ENCODE measurements at places on chromosomes 5 and 9.

DNA sequence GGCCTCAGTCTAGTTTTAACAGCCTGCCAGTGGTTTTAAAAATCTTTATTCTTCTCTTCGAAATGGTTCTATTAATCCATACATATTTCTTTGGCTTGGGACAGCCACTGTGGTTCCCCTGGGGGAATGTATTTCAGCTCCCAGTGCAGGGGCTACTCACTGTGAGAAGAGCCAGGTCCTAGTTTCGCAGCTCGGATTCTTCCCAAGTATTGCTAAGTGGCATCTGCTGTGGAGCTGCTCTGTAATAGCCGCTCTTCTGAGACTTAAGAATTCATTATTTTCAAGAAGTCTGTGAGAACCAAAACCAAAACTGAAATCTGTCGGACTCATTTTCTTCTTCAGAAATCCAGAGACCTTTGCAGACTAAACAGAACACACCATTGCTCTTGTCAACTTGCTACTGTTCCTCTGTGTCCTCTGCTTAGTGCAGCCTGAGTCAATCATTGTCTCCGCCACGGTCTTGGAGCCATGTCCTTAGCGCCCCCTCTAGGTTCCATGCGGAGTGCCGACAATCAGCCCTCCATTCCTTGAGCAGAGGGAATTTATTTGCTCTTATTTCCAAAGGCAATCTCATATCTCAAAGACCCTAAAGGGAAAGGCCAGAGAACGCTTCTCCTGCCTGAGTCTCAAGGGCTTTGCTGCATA lies 478.2 kb downstream of the SPATA31D1 start:
- DNase-seq: no peak

DNA sequence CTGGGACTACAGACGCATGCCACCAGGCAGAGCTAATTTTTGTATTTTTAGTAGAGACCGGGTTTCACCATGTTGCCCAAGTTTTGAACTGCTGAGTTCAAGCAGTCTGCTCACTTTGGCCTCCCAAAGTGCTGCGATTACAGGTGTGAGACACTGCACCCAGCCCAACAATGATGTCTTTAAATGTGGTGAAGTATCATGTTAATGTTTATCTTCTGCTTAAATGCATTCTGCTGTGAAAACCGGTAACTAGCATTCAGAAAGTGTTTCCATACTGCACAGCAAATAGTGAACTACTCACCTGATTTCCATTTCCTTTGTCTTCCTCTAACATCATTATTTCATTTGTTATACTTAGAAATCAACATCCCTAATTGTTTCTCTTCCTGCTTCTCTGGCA lies 264.0 kb upstream of the ITGA1 start:
- no peak for DNase-seq

DNA sequence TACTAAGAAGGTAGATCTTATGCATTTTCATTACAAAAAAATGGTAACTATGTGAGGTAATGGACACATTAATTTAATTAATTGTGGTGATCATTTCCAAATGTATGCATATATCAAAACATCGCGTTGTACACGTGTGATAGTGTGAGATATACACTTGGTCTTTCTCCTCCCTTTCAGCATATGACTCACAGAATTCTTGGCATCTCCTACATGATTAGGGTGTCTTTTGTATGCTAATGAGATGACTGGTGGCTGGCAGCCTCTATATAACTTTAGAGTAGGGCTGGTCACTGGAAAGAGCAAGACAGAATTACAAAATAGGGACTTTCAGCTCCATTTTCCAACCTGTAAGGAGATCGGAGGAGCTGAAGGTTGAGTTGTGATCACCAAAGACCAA lies 1167.6 kb downstream of the CDH12 start:
- DNase-seq: no peak

- DNase-seq: no peak
These were observed 291.4 kb upstream of the ISL1 start for GRCh38 chr5:51091816-51092215.

DNA sequence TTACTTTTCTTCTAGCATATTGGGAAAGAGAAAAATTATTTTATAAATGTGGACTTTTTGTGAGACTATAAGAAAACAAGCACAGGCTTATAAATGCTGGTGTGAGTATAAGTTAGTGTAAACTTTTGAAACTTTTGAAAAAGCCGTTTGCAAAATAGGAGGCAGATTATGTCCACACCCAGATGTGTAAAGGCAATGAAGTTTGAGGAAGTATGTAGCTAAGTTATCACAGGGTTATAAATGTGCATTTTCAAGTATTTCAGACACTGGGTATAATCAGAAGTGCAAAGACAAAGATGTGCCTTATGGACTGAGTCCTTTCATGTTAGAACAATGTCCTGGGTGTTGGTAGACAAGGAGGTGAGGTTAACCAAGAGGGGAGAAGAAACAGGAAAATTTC lies 85.5 kb downstream of the ANXA1 start:
- DNase-seq: no peak

- no peak for DNase-seq
These were observed 50.8 kb downstream of the GABBR2 start for GRCh38 chr9:98657897-98658296.

GRCh38 chr5:32539981-32540845 lies 45.1 kb upstream of the SUB1 start:
- no peak for DNase-seq

- no peak for DNase-seq
These were observed 163.9 kb upstream of the SH3GL2 start for GRCh38 chr9:17414986-17415385.

- no peak for DNase-seq
These were observed 388.8 kb downstream of the CDK5RAP2 start for GRCh38 chr9:120191141-120191540.

DNA sequence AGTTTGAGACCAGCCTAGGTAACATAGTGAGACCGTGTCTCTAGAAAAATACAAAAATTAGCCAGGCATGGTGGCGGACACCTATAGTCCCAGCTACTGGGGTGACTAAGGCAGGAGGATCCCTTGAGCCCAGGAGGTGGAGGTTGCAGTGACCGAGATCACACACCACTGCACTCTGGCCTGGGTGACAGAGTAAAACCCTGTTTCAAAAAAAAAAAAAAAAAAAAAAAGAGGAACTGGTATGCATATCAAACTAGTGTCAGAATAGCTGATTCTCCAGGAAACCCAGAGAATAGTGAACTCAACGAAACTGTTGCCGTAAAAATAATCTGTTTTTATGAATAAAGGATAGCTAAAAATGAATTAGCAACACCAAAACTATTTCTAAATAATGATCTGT lies 126.6 kb upstream of the BASP1 start:
- no peak for DNase-seq

- no peak for DNase-seq
These were observed 30.6 kb upstream of the SMU1 start for GRCh38 chr9:33106827-33107621.

DNA sequence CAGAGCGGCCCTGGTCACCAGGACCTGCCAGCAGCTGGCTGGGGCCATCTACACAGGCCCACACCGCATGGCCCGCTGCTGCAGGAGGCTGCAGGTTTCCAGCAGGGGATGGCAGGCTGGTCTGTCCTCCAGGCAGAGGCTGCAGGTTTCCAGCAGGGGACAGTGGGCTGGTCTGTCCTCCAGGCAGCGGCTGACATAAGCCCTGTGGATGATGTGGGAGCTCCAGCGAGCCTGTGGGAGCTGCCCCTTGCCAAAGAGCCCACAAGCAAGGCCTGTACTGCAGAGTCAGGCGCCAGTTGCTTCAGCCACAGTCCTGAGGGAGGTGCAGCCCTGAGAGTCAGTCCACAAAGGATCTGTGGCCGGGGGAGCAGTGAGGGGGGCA lies 18.5 kb downstream of the TPPP start:
- no peak for DNase-seq

GRCh38 chr5:58774937-58775336 lies 192.1 kb downstream of the RAB3C start:
- DNase-seq: no peak

DNA sequence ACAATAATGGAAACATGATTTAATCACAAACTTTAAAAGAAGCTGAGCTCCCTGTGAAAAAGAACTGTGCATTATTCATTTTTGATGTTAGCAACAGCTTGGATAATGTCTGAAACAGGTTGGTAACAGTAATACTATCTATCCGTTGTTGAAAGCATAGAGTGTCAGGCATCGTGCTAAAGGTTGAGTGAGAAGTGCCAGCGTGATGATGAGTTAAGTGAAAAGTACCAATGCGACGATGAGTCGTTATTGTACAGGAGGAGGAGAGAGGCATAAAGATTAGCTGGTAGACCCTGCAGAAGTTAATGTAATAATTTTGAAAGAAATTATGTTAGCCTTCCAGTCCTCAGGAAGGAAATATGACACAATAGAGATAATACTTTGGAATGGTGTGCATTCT lies 593.6 kb downstream of the MAT2B start:
- no peak for DNase-seq

GRCh38 chr5:112983363-112983762 lies 6.8 kb downstream of the DCP2 start:
- DNase-seq: no peak

DNA sequence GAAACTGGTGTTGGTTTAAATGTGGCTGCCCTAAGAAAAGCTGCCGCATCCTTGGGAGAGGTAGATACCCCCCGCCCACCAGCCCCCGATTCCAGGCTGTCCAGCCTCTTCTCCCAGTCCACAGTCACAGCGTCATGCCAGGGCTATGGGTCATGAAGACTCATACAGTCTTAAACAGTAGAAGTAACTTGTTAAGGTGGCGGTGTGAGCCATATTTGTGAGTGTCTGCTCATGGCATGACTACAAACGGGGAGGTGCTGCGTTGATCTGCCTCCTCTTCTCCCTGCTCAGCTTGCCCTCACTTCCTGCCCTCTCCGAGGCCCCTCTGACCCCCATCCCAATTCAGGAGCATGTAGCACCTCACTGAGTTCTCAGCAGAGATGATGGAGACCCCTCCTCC lies 20.8 kb downstream of the FGD3 start:
- no peak for DNase-seq

GRCh38 chr9:123689701-123690428 lies 240.1 kb downstream of the DENND1A start:
- no peak for DNase-seq

DNA sequence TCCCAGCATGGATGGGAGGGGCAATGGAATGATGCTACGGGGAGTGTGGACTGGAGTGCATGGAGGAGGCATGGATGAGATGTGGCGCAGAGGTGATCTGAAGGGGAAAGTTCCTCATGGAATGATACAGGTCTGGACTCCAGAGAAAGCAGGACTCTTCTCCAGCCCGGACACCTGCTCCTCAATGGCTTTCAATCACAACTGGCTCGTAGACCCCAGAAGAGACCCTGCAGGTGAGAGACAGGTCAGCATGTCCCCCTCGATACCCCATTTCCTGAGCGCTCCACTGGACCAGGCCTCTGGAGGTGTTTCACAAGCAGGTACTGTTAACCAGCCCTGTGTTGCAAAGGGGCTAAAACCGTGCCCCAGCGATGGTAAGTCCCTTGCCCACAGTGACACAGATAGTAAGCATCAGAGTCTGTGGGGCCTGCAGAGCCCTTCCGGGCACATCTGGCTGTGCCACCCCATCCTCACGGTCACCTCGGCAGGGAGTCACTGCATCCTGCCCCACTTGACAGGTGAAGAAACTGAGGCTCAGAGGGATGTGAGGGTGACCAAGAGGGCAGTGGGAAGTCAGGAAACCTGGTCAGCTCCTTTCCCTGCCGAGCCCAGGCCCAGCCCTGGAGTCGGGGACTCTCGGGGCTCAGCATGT lies 5.5 kb upstream of the DPM2 start:
- DNase-seq: no peak

DNA sequence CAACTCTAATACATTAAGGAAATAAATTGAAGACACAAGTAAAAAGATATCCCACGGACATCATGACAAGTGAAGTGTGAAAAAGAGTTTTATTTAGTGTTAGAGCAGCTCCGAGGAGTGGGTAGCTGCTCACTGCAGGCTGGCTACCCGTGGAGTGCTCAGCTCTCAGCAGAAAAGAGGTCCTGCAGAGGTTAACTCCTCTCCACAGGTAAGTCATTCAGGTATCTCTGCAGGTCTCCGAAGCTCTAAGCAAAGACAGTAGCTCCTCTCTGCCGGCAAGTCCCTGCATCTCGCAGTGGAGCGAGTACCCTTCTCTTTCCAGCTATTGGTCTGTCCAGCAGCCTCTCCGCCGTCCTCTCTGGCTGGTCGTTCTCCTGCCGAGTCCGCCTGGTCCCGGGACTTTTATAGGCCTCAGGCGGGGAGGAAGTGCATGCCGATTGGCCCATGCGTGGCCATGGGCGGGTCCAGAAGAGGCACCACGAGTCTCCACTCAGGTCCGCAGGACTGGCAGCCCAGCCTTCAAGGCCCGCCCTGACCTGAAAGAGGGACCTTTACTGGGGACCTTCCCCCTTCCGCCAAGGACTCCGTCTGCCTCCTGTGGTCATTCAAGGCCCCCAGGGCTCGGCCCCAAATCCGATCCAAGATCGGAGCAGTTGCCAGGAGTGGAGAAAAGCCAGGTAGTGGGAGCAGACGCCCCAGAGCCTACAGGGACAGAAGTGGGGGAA lies 29.9 kb downstream of the BTNL9 start:
- no peak for DNase-seq

DNA sequence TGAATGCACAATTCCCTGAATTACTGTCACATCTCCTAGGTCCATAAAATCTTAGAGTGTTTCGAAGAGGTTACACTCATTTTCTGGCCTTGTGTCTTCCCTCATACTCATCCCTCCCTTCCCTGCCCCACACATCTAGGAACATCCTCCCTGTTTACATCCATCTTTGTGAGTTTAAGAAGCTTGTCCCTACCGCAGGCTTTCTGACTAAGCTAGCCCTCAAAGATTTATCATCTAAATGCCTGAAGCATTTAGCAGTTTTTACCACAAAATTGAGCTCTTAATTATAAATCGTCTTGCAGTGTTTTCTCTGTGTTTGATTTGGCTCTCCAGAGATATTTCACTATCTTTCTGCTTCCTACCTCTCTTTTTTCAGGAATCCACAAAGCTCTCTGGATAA lies 374.8 kb downstream of the KIAA0825 start:
- DNase-seq: no peak
